ENCODE measurements at places on chromosomes 6 and 20.
A peak's percentile ranks its signal among the peaks of the same experiment; 100 is the strongest.

- DNase-seq: peak; percentile 95
Measured at GRCh38 chr20:47204008-47204849, 152.3 kb downstream of the ZMYND8 start.

GRCh38 chr20:3690413-3690812 is 8.6 kb upstream of the ADAM33 start:
- DNase-seq: no peak

DNA sequence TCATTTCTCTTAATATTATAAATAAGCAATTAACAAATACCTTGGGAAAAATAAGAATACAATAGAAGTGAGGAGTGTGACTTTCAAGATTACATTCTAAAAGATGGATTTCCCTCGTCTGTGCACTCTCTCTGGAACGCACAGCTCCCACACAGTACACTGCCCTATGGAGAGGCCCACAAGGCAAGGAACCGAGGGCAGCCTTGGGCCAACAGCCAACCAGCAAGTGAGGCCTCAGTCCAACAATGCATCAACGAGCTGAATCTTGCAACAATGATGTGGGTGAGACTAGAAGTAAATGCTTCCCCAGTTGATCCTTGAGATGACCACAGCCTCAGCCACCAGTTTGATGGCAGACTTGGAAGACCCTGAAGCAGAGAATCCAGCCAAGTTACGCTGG is 34.5 kb upstream of the AVP start:
- DNase-seq: no peak

GRCh38 chr6:2611092-2611491 is 139.6 kb downstream of the MYLK4 start:
- no peak for DNase-seq

- DNase-seq: peak; percentile 10
Measured at GRCh38 chr6:126252154-126252553, 87.8 kb upstream of the CENPW start.

GRCh38 chr6:75550544-75551167 is 51.0 kb upstream of the SENP6 start:
- no peak for DNase-seq
